ENCODE measurements at places on chromosomes 6 and 20.

DNA sequence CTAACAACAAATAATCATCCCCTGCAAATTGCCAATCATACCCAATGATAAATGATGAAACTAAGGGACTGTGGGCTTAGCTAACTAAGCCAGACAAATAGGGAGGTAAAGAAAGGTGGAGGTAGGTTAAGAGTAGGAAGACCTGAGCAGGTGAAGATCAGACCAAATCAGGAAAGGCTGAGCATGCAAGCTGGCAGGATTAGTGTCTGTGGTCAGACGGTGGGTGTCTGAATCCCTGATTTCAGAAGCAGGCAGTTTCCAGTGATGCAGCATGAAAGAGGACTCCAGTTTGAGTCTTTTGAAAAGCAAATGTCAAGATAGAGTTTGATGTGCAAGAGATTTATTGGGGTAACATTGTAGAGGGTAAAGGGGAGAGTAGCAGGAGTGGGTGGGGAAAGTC lies 181.4 kb upstream of the MYLIP start:
- DNase-seq: no peak

DNA sequence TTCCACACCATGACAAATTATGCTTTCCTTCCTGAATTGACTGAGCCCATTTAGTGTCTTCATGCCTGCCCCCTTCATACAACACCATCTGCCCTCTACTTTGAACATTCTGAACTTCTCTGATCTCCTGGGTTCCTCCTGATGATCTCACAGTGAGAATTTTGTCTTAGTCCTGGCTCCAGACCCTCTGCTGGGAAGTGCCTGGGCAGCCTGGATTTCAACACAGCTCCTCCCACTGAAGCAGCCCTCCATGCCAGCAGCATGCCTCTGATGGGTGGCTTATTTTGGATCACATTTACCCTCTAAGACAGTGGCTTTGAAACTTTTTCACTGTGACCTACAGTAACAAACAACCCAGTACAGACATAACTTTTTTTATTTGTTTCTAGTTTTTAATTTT lies 41.5 kb downstream of the DSE start:
- no peak for DNase-seq

GRCh38 chr6:42488129-42488528 lies 36.4 kb upstream of the TRERF1 start:
- DNase-seq: no peak

- DNase-seq: no peak
These were observed 12.3 kb downstream of the TGM2 start for GRCh38 chr20:38152621-38153221.

GRCh38 chr6:2857580-2858337 lies 16.1 kb upstream of the SERPINB1 start:
- peak; percentile 50 for DNase-seq

DNA sequence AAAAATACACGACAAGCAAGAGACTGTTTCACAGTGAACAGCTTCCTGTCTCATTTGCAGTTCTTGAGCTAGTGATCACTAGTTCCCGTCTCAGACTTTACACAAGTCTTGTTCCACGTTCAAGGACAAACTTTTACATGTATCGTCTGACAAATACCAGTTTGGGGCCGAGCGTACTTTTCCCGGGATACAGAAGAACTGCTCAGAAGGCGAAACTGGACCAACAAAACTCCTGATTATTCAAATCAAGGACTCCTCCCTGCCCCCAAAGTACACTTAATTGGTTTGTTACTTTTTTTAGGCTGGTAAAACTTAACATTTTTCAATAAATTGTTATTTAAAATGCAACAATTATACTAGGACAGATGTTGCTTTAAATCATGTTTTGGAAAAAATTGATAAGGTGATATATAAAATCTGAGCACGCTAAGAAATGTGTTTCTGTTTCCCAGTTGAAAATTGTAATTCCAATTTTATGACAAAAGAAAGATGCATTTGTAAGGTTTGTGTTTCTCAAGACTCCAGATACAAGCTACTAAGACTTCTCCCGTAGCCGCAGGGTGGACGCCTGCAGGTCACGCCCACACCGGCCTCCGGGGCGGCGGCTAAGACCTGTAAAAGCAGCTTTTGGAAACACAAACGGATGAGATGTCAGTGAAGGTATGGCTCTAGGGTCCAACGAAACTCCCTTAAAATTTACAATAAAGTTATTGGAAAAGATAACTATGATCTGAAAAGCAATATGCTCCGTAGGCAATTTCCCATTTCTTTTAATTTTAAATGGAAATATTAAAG lies 16.8 kb upstream of the TCFL5 start:
- DNase-seq: peak; percentile 74

DNA sequence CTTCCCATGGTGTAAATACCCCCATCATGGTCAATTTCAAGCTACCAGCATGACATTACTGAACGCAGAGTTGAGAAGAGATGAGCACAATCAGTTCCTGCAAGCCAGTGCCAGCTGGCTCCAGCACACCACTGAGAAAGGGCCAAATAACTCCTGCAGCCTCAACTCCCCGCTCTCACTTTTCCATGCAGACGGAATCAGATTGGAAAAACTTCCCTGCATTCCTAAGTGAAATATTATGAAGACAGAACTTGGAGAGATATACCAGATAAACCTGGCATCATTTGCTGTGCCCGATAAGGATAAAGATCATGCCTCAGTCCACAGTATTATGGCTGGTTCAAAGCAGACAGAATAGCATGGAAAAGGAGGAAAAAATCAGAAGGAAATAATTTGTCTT lies 56.7 kb downstream of the FILIP1 start:
- DNase-seq: no peak

GRCh38 chr6:27146706-27147505 lies 100.6 kb upstream of the PRSS16 start:
- DNase-seq: peak; percentile 98

DNA sequence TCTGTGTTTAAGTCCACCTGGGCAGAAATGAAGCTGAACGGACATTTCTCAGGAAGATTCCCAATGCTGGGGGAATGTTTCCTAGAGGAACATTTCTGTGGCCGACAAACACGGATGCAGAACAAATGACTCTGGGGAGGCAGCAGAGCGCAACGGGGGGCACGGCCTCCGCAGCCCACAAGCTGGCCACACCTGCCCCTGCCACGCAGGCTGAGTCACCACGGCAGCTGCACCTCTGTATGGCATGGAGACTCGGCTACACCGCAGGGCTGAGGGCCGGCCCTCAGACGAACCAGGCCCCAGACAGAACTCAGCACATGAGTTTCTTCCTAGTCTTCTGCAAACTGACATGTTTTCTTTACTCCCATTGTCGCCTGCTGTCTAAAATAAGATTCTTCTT lies 10.0 kb upstream of the PRR18 start:
- DNase-seq: no peak

- DNase-seq: peak; percentile 53
These were observed 85.4 kb downstream of the HFE start for GRCh38 chr6:26172608-26172968.

DNA sequence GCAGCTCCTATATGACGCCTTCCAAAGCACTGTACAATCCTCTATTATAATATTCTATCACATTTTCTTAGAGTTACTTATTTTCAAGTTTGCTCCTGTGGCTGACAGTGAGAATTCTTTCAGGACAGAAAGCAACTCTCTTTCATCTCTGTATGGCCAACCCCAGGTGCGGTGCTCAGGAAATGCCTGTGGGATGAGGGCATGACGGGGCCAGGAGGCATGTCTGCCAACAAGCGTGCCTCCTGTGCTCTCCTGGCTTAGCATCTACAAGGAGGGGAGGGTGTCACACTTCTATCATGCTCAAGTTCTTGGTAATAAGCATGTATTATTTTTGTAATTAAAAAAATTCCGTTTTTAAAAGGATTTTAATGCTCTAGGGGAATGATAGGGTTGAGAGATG lies 11.4 kb downstream of the MRPL14 start:
- no peak for DNase-seq

GRCh38 chr6:151514000-151514730 lies 20.3 kb downstream of the CCDC170 start:
- no peak for DNase-seq

DNA sequence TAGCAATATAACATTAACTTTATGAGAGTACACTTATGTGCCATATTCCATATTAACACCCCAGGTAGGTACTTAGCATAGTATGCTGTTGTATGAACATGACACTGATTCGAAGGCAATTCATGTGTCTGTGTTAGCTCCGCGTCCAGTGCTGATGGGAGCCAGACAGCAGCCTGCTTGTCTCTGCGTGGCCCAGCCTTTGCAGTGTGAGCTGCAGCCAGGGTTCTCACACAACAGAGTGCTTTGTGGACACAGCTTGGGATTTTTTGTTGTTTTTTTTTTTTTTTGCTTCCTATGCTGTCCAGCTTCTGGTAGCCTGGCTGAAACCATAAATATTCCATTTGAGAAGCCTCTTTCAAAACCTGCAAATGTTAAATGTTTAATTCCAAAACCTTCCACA lies 350.9 kb downstream of the SMOC2 start:
- DNase-seq: no peak

GRCh38 chr6:12174878-12175277 lies 115.3 kb upstream of the EDN1 start:
- no peak for DNase-seq

GRCh38 chr6:42400061-42400760 lies 51.5 kb downstream of the TRERF1 start:
- DNase-seq: no peak

DNA sequence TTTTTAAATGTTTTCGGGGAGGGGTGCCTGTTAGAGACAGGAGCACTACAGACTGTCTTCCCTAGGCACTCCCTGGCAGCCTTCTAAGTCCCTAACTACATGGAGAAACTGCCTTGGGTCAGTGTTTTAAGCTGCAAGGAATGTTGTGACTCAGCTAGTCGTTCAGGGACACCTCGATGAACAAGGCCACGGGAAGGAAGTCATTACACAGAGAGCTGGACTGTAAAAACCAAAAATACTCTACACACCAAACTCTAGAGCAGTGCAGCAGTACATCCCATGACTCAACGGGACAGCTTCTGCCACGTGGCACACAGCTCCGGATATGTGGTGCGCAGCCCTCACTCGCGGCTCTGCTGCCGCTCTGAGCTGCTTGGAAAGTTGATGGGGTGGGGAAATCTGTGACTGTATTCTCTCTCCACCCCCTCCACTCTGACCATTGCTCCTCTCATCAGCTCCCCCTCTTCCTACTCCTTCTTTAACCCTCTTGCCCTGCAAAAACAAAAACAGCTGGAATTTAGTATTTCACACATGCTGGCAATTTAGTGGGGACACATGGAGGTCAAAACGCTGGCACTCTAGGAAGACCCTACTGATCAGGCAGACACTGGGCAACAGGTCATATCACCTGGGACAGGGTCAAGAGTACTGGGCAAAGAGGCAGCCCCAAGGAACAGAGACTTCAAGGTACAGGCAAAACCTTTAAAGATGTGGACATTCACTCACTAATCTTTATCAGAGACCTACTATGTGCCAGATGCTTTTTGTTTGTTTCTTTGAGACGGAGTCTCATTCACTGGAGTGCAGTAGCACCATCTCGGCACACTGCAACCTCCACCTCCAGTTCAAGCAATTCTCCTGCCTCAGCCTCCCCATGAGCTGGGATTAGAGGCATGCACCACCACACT lies 10.9 kb upstream of the LPIN3 start:
- peak; percentile 75 for DNase-seq

DNA sequence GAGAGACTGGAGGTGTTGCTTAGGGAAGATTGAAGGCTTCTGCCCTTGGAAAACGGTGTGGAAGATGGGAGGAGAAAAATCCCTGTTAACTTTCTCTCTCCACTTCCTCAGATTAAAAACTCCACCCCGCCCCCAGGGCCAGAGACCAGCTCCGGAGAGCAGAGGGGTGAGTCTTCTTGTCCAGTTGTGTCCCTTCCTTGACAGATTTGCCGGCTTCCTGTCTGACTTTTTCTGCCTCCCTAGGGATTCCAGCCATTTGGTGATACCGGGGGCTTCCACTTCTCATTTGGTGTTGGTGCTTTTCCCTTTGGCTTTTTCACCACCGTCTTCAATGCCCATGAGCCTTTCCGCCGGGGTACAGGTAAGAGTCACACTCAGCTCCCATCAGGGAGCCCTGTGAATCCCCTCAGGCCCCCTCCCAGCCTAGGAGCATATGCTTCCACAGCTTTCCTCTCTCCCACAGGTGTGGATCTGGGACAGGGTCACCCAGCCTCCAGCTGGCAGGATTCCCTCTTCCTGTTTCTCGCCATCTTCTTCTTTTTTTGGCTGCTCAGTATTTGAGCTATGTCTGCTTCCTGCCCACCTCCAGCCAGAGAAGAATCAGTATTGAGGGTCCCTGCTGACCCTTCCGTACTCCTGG lies 1.7 kb downstream of the RNF5 start:
- no peak for DNase-seq

- DNase-seq: no peak
These were observed 46.6 kb downstream of the CDH22 start for GRCh38 chr20:46261456-46262253.

GRCh38 chr6:44470115-44470464 lies 82.6 kb downstream of the CDC5L start:
- no peak for DNase-seq

- DNase-seq: no peak
These were observed 1.6 kb upstream of the SNX9 start for GRCh38 chr6:157821342-157822033.

DNA sequence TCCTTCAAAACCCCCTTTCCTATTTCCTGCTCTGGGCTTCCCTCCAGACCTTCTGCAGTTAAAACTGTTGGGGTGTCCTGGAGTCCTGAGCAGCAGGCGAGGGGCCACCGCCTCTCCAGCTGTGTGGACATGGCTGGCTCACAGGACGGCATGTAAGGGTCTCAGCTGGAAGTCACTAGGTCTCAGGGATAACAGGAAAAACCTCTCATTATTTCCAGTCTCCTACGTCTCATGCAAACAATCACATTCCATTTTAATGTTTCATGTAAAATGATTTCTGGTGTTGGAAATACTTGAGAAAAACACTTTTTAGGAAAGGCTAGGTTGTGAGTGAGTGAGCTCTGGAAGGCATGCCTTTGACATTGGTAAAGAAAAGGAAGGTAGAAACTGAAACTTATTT lies 158.7 kb downstream of the SCML4 start:
- DNase-seq: no peak

DNA sequence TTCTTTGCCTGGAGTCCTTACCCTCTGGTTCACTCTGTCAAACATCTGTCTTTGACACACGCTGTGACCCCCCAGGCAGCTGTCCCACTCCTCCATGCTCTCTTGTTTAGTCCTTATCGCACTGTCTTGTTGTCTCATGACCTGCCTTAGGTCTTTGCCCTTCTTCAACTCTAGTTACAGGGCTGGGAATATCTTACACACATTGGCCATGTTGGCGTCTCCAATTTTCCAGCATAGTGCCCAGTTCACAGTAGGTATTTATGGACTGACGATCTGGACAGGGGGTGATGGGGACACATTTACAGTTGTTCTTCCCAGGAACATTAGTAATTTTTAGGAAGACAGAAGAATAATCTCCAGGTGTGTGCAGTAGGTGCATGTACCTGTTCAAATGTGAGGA lies 129.7 kb upstream of the SLC22A16 start:
- no peak for DNase-seq

DNA sequence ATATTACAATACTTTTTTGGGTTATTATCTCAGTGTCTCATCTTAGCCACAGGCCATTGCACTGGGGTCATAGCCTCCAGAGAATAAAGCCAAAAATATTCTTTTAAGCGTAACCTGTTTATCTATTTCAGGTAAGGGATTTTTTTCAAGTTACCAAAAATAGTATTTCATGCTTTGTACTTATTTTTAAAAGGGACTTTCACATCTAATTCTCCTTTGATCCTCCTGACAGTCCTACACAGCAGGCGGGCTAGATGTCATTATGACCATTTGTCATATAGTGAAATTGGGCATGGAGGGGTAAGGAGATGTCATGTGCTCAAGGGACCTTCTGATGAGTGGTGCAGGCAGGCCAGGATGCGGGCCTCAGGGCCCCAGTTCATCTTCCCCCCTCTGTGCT lies 68.9 kb downstream of the TBC1D7 start:
- DNase-seq: no peak
